ENCODE measurements at places on chromosomes 6 and 20. TPM values are rescaled to one million over a fixed set of nuclear protein-coding genes. Genes with fewer than 3 reads are reported as not detected.

The DEFB129 gene
- not detected for total RNA-seq

The LIN28B gene
- not detected for total RNA-seq

The PMEPA1 gene
- 68.5 TPM for total RNA-seq

The SALL4 gene
- 0.61 TPM for total RNA-seq

Data from MCF 10A (cell line).